Right hindlimb (tissue), 1 donor: ENCODE measurements at places on chromosomes 4 and X.
A peak's percentile ranks its signal among the peaks of the same experiment; 100 is the strongest.

DNA sequence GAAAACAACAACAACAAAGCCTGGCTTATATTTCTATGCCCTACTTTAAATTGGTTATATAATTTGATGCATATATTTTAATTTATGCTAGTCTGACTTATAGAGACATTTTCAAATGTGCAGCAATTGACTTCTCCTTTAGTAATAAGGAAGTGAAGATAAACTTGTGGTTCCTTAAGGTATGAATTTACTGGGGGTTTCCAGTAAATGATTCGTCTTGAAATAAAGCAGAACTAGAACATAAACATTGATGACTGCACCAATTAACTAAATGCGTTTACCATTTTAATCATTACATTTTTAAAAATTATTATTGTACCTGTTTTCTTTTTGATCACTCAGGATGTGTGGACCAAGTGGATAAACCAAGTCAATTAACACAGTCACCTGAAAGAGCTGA, 99.6 kb upstream of the CCSER1 start:
- DNase-seq = no peak

- no peak for DNase-seq
These were observed 6.8 kb upstream of the DCAF8L1 start for GRCh38 chrX:27987862-27988646.

GRCh38 chrX:47218920-47219815, 687 bp downstream of the CDK16 start:
- DNase-seq = peak; percentile 54

GRCh38 chr4:172725581-172725980, 443.0 kb upstream of the GALNT7 start:
- no peak for DNase-seq

DNA sequence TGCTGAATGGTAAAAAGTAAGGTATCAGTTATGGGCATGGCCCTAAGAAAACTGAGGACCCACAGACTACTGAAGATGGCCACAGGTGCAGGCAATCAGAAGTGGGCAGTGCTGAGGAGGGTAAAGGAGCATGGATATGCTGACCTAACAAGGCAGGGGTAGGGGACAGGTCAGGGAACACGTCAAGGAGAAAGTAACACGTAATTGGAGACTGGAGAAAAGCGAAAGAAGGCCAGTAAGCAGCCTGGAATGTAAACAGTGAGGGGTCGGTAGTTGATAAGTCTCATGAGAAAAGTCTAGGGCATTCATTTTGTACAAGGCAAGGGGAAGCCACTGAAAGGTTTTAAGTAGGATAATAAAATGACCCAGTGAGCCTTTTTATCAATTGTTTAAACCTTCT, 153.3 kb downstream of the PRDM5 start:
- no peak for DNase-seq

DNA sequence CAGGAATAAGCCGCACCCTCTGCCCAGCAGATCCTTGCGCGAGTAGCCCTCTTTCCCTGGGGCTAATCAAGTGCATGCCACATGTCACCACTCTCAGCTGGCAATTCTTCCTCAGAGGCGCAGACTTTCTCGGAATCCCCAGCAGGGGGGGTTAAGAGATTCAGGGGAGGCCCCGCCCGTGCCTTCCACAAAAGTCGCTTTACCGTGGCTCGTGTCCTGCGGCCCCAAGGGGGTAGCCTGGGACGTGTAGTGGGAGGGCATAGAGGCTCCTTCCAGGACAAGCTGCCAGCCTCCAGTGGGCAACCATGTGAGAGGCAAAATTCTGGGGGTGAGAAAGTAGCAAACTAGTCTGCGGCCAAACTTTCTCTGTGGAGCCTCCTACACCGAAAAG, 652 bp downstream of the SRPX start:
- DNase-seq = peak; percentile 35

DNA sequence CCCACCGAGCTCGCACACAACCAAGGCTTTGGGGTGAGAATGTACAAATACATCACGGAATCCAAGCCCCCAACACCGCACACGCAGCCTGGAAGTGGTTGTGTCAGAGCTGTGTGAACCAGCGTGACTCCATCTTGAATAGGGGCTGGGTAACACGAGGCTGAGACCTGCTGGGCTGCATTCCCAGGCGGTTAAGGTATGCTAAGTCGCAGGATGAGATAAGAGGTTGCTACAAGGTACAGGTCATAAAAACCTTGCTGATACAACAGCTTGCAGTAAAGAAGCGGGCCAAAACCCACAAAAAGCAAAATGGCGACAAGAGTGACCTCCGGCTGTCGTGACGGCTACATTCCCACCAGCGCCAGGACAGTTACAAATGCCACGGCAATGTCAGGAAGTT, 258.4 kb downstream of the DHRSX start:
- DNase-seq = no peak

GRCh38 chr4:184755278-184755677, 21.4 kb upstream of the CENPU start:
- DNase-seq = no peak

- no peak for DNase-seq
These were observed 41.1 kb downstream of the GBA3 start for GRCh38 chr4:22733816-22734215.

DNA sequence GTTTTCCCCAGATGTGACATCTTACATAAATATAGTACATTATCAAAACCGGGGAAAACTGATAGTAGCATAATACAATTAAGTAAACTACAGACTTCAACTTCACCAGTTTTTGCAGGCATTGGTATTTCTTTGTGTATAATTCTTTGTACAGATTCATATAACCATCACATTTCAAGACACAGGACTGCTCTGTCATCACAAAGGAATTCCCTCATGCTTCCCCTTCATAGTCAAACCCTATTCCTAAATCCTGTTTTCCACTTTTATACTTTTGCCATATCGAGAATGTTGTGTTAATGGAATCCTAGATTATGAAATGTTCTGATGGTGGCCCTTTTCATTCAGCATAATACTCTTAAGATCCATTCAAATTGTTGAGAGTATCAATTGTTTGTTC, 36.0 kb downstream of the STIM2 start:
- DNase-seq = no peak

- DNase-seq = no peak
These were observed 100.4 kb downstream of the MMRN1 start for GRCh38 chr4:89995006-89995405.

DNA sequence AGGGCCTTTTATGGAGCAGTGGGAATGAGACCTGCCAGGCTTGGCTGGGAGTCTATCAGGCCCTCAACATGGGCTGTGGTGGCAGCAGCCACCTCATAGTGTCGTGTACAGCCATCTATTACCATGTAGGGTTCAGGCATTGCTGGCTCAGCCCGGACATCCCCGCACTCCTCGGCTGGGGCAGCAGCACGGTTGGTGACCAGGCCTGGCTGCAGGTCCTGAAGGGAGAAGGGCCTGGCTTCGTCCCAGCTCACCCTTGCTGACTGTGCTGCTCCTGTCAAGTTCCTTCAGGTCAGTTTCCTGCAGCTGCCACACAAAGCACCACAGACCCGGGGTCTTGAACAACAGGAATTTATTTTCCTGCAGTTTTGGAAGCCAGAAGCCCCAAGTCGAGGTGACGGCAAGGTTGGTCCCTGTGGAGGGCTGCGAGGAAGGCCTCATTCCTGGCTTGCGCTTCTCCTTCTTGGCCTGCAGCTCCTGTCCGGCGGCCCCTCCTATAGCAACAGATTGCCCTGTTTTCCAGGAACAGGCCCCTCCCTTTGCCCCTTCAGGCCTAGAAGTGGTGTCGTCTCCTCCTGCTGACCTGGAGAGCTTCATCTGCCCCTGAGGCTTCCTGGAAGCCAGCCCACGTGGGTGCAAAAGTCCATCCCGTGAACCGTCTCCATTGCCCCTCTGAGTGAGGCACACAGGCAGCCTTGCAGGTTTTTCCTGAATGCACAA, 25.2 kb upstream of the SORCS2 start:
- DNase-seq = peak; percentile 30

- DNase-seq = no peak
These were observed 362.0 kb upstream of the AMOT start for GRCh38 chrX:113202601-113203000.

- no peak for DNase-seq
These were observed 52.8 kb downstream of the GPRIN3 start for GRCh38 chr4:89254847-89255246.

DNA sequence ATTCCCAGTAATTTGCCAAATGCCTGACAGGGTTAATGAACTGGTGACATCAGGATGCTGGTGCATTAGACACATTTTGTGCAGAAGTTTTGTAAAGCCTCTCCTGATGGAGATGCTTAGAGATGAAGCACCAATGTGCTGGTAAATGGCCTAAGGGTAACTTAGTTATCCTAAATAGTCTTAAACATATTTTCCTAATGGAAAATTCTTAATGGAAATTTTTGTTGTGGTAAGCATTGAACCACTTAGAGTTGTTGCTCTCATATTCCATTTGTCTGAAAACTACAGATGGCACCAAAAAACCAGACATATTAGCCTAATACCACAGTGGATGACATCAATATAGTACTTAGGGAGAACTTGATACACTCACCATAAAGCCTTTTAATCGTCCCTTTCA, 154.5 kb upstream of the ANK2 start:
- DNase-seq = no peak

- no peak for DNase-seq
These were observed 677 bp upstream of the NONO start for GRCh38 chrX:71282514-71283402.
